ENCODE measurements at places on chromosomes 7 and 10. TPM values are rescaled to one million over a fixed set of nuclear protein-coding genes. Genes with fewer than 3 reads are reported as not detected.

GRCh38 chr10:18144396-18144795, 4.2 kb downstream of the CACNB2 start:
- DNase-seq, result no peak

DNA sequence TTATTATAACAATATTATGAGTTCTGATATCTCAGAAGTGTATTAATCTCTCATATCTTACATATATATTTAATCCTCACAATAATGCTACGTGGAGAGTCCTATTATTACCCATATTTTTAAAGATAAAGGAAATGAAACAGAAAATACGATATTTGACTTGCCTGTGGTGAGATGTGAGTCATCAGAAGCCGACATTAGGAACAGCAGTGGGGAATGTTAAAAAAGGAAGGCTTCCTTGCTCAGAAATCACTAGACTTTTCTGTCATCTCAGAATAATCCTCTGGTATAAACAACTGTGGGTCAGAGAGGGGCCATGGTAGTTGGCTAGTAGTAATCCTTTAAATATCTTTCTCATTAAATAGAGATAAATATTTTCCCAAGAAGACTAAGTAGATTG, 402.3 kb upstream of the PCDH15 start:
- DNase-seq, result no peak

DNA sequence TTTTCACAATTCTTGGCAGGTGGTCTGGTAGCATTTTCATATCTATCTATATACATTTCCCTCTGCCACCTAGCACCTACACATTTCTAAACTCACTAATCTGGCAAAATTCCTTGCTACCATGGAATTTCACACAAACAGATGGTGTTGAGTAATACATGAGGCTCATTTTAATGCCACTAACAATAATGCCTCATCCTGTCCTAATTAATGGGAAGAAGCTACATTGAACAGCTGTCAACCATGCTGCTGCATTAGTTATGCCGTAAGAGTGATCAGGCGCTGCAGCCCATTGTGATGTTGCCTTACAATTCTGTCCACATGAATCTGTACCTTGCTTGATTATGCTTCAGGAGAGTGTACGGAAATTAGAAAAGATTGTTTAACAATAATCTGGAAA, 23.2 kb downstream of the COL1A2 start:
- no peak for DNase-seq

DNA sequence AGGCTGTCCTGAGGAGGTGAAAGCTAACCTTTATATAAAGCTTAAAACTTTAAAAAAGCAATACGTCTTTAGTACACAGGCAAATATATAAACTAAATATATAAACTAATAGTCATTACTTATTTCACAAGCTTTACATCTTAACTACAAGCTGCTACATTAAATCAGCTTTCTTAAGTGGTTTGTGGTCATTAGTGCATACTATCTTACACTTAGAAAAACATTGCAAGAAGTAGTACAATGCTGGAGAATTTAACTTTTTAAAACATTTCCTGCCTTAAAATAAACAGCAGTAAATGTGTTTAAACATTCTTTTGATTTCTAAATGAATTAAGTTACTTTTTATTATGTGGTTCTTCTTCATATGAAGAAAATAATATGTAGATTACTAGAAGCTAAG, 36.3 kb downstream of the MET start:
- DNase-seq, result no peak

GRCh38 chr10:27223964-27224363, 16.6 kb downstream of the ACBD5 start:
- no peak for DNase-seq

GRCh38 chr10:124701435-124701834, 42.7 kb downstream of the FAM53B start:
- DNase-seq, result no peak

GRCh38 chr10:48818861-48819520, 120.6 kb downstream of the LRRC18 start:
- DNase-seq, result no peak

DNA sequence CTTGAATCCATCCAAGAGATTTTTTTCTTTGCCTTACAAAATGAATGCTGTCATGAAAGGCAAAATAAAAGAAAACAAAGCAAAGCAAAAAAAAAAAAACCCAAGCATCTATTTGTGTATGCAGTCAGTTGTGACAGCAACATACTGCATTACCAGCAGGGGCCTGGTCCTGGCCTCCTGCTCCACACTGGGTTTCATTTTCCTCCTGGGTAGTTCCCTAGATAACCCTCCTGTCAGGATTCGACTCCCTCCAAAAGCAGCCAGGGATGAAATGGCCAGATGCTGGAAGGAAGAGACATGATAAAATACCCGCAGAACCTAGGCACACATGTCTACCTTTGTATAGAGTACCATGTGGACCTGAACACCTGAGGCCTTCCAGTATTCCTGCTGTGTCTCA, 148.6 kb downstream of the NRCAM start:
- DNase-seq, result no peak

- DNase-seq, result no peak
Measured at GRCh38 chr10:31158011-31158658, 126.5 kb upstream of the ZNF438 start.

ADCYAP1R1 gene
- not detected for total RNA-seq

DNA sequence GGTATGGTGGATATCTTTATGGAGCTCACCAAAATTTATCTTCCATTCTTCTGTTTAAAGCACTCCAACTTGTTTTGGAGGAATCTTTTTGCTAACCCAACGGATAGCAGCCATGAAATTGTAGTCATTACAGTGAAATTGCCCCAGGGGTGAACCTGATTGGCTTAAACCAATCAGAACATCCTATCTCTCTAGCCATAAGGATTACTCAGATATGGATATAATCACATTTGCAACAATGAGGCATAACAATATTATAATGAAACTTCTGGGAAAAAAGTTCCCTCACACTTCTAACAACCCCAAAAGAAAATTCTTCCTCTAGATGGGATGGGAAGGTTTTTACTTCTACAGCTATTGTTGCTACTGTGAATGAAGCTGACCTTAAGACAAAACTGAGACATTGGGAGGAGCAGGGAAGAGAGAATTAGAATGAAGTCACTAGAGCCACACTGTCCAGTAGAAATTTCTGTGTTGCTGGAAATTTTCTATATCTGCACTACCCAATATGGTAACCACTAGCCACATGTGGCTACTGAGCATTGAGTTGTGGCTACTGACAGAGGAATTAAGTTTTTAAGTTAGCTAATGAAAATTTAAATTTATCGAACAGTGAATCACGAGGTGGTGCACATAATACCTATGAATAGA, 50.4 kb upstream of the ARHGAP21 start:
- DNase-seq, result no peak

GRCh38 chr10:17067376-17068264, 62.0 kb downstream of the CUBN start:
- DNase-seq, result no peak

GRCh38 chr7:25850735-25851134, 301.3 kb upstream of the NFE2L3 start:
- DNase-seq, result no peak

PLAU gene
- total RNA-seq, result 0.10 TPM

GSTO2 gene
- total RNA-seq, result 0.91 TPM

DNA sequence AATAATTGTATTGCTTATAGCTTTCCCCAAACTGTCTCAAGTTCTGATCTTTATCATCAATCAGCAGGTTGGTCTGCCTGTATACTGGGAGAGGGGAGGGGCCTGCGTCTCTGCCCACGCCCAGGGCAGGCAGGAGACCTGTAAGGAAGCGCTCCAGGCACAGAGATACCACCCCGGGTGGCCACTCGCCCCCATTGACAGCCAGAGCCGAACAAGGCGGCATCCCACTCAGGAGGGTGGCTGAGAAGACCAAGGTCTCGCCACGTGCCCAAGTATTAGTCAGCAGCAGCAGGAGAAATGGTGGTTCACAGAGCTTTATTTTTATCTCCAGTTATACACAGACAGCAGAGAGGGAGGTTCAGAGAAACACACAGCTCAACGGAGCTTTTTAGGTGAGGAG, 7.2 kb downstream of the STK32C start:
- DNase-seq, result no peak

DNA sequence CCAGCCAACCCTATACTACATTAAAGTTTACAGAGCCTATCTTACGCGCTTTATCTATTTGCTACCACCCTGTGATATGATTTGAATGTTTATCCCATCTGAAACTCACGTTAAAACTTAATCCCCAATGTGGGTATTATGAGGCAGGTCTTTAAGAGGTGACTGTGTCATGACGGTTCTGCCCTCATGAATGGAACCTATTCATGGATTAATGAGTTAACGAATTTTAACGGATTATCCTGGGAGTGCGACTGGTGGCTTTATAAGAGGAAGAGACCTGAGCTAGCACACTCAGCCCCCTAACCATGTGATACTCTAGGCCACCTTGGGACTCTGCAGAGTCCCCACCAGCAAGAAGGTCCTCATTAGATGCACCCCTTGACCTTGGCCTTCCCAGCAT, 37.8 kb downstream of the SRPK2 start:
- DNase-seq, result no peak

GRCh38 chr10:12195281-12195602, 449 bp downstream of the NUDT5 start:
- DNase-seq, result no peak

PDE1C gene
- total RNA-seq, result not detected

YKT6 gene
- total RNA-seq, result 78.2 TPM

ASB10 gene
- total RNA-seq, result not detected

GRCh38 chr7:50940621-50941020, 157.9 kb upstream of the GRB10 start:
- no peak for DNase-seq

DNA sequence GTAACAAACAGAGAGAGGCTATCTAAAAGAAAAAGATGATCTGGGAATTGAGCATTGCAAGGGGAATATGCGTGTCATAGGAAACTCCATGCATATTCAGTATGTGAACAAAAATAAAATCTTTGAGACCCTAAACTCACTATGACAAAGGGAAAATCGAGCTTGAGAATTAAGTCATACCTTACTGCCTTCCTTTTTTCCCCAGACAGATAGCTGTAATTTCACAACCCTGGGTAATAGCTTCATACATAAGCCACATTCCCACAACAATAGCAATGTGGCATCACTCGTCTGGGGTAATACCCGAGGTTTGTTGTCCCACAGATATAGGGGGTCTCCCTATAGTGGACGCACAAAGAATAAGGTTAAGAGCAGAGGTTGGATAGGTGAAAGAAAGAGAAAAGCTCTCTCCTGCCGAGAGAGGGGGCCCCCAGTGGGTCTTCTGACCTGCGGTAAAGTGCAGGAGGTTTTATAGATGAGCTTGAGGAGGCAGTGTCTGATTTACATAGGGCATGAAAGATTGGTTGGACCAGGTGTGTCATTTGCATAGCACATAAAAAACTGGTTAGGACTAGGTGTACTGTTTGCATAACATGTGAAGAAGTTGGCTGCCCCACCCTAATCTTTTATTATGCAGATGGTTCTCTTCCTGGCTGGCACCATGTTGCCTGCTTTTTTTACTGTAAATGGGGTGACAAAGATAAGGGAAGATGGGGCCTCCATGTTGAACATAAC, 11.6 kb downstream of the CYP3A43 start:
- DNase-seq, result no peak

DNA sequence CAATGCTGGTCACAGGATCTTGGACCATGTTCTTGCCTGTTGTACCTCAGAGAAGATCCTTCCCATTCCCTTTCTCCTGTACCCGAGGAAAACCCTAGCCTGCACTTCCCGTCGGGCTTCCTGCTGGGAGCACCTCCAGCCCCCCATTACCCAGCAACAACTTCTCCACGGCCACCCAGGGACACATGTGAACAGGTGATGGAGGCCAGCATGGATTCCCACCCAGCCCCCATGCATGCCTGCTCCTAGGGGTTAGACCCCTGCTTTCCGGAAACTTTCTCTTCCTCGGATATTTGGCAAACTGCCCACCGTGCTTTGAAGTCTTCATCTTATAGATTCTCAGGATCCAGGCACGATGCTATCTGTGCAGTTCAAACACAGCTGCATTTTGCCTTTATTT, 67.3 kb downstream of the CALML3 start:
- DNase-seq, result no peak

DNA sequence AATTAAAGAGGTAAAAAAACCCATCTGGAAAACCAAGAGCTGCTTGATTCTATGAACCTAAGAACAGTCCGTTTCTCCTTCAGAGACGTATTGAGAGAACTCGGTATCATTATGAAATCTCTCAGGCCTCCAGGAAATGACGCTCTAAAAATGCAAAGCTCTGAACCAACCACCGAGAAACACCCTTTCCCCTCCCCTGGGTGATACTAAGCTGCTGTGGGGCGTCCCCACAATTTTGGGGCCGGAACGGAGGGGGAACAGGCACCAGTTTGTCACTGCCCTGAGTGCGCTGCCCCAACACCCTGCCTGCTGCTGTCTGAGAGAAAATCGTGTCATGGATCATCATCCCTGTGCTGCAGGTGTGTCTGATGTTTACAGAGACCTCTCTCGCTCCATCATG, 509.5 kb downstream of the DNAJB6 start:
- no peak for DNase-seq
